Activated gamma-delta T cell treated with anti-CD3 and anti-CD28 coated beads, Interleukin-2, amount 50 U/mL, for 16 hours (primary cell): ENCODE measurements at places on chromosomes 7 and 10.

- no peak for DNase-seq
Measured at GRCh38 chr10:71945819-71946474, 18.2 kb upstream of the CHST3 start.

DNA sequence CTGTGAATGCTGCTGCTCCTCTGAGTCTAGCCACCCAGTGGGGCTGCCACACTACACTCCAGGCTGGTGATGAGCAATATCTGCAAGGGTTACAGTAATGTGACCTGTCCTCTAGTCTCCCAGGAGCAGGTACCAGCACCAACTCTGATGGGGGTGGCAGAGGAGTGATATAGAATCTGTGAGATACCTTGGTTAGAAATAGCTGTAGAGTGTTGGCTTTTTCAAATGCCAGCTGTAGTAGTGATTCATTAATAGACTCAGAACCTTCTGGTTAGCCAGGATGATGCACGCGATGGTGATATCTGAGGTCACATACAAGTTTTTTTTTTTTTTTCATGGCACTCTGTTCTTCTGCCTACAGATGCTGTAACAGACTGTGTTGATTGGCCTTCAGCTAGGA is 757.1 kb downstream of the INHBA start:
- no peak for DNase-seq

GRCh38 chr7:107960272-107960671 is 42.7 kb downstream of the LAMB1 start:
- no peak for DNase-seq

DNA sequence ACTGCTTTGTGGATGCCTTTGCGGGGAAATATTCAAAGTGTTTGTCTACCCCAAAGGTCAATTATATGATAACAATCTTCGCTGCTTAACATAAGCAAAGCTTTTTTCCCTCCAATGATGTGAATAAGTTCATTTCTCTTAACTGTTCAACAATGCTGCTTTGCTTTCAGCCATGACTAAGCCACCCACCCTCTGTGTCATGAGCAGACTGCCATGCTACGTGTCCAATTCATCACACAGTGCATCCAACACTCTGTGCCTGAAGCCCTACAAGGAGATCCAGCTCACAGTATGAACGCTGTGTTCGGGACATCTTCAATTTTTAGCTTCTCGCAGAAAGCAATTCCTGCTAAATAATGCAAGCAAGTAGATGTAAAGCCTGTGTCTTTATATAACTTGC is 5.7 kb upstream of the TAS2R40 start:
- DNase-seq: no peak

DNA sequence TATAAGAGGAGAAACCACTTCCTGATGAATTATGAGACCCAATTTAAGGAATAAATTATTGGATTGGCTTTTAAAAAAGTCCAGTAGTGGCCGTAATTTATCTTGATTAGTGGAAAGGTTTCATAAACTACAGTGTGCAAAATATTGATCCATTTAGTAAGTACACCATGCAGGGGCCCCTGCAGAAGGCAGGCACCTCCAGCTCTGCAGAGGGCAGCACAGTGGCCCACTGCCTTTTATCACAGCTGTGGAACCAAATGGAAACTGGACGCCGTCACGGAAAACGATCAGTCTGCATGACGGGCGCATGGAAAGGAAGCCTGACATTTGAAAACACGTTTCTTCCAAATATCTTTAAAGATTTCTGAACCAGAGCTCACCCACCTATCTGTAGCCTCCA is 204.0 kb downstream of the DPP6 start:
- DNase-seq: no peak
